WERI-Rb-1 (cell line): ENCODE measurements at places on chromosomes 16 and 17.

DNA sequence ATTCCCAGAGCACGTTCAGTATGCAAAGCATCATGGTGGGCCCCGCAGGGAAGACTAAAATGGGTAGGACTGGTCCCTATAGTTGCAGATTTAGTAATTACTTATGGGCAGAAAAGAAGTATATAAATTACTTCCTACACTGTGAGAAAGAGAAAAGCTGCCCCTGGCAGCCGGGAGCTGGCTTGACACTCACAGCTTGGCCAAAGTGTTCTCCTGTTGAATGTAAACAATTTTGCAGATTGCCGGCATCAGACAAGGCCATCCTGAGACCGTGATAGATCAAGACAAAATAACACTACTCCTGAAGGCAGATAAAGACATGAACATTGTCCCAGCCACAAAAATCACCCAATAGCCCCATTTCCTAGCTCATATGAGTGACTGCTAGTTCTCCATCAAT is 98.5 kb downstream of the MARF1 start:
- no peak for DNase-seq

GRCh38 chr16:52016387-52016786 is 530.6 kb downstream of the TOX3 start:
- no peak for DNase-seq

DNA sequence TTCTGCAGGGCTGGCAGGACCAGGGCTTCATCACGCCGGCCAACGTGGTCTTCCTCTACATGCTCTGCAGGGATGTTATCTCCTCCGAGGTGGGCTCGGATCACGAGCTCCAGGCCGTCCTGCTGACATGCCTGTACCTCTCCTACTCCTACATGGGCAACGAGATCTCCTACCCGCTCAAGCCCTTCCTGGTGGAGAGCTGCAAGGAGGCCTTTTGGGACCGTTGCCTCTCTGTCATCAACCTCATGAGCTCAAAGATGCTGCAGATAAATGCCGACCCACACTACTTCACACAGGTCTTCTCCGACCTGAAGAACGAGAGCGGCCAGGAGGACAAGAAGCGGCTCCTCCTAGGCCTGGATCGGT is 1.4 kb downstream of the CDK5R1 start:
- no peak for DNase-seq

GRCh38 chr17:77322514-77323412 is 182.0 kb downstream of the SEC14L1 start:
- DNase-seq, result peak; percentile 15

DNA sequence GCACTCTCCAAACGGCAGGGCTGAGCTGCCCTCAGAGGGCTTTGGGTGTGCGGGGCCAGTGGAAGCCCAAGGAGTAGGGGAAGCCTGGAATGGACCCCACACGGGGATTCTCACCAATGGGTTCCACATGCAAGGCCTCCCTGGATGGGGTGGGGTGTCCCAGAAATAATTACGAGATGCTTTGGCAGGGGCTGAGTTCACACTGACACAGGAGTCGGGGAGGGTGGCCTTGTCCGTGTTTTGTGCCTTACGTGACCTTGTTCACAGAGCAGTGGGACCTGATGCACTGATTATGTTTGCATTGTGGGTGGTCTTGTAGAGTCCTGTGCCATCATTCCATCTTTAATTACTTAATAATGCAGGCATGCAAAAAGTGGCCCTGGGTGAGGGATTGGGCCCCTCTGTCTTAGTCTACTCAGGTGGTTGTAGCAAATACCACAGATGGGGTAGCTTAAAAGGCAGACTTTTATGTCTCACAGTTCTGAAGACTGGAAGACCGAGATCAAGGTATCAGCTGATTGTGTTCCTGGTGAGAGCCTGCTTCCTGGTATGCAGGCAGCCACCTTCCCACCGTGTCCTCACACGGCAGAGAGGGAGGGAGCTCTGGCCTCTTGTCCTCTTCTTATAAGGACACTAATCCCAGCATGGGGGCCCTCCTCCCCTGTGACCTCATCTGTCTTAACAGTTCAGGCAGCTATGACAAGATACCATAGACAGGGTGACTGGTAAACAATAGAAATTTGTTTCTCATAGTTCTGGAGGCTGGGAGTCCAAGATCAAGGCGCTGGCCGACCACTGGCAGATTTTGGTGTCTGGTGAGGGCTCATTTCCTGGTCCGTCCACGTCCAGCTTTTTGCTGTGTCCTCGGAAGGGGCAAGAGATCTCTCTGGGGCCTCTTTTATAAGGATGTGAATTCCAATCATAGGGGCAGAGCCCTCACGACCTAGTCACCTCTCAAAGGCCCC is 239.4 kb downstream of the IRF8 start:
- DNase-seq, result peak; percentile 59
